ENCODE measurements at places on chromosomes 6 and 20. TPM values are rescaled to one million over a fixed set of nuclear protein-coding genes. Genes with fewer than 3 reads are reported as not detected.

PEDS1 gene
- 59.4 TPM for total RNA-seq

MYT1 gene
- total RNA-seq: not detected

BTN1A1 gene
- not detected for total RNA-seq

YIPF3 gene
- 134 TPM for total RNA-seq

ELOVL4 gene
- total RNA-seq: 2.4 TPM

ADGRF4 gene
- not detected for total RNA-seq

PDYN gene
- not detected for total RNA-seq

SLC35B3 gene
- 10.0 TPM for total RNA-seq

KPNA5 gene
- 3.7 TPM for total RNA-seq

KCNG1 gene
- total RNA-seq: 0.87 TPM

HLA-DQA2 gene
- total RNA-seq: not detected

RBBP8NL gene
- not detected for total RNA-seq

ADGB gene
- not detected for total RNA-seq

PLN gene
- not detected for total RNA-seq

PAK5 gene
- total RNA-seq: not detected

PDE7B gene
- 36.8 TPM for total RNA-seq

SLC22A3 gene
- total RNA-seq: not detected

MLN gene
- not detected for total RNA-seq

MRPS18A gene
- 48.6 TPM for total RNA-seq

TBC1D20 gene
- total RNA-seq: 28.2 TPM

GUCA1A gene
- not detected for total RNA-seq

TCF21 gene
- not detected for total RNA-seq

BMP2 gene
- total RNA-seq: 37.5 TPM

HCRTR2 gene
- total RNA-seq: not detected

SERINC1 gene
- 86.7 TPM for total RNA-seq

PPP1R10 gene
- 24.0 TPM for total RNA-seq

CCN6 gene
- not detected for total RNA-seq

HEBP2 gene
- 75.0 TPM for total RNA-seq

ENPP3 gene
- total RNA-seq: not detected

TRIM15 gene
- not detected for total RNA-seq

TFAP2D gene
- total RNA-seq: not detected

PGC gene
- total RNA-seq: not detected

FYN gene
- total RNA-seq: 193 TPM

TGM2 gene
- total RNA-seq: 1,324 TPM

CALHM5 gene
- 4.4 TPM for total RNA-seq

CDK19 gene
- total RNA-seq: 4.6 TPM

C20orf144 gene
- 0.05 TPM for total RNA-seq

SLC32A1 gene
- total RNA-seq: not detected

SYNDIG1 gene
- total RNA-seq: not detected

ADGRB3 gene
- total RNA-seq: not detected

FOXF2 gene
- not detected for total RNA-seq

GFRA4 gene
- not detected for total RNA-seq

TRIM10 gene
- not detected for total RNA-seq

CRISP2 gene
- total RNA-seq: not detected

DEFB132 gene
- not detected for total RNA-seq

TRIM40 gene
- total RNA-seq: not detected

LTB gene
- 7.0 TPM for total RNA-seq

DIDO1 gene
- 31.6 TPM for total RNA-seq

REM1 gene
- not detected for total RNA-seq

DDR1 gene
- 6.3 TPM for total RNA-seq

DACT2 gene
- not detected for total RNA-seq

Data from mammary microvascular endothelial cell (primary cell).